ENCODE measurements at places on chromosomes 4 and X.

DNA sequence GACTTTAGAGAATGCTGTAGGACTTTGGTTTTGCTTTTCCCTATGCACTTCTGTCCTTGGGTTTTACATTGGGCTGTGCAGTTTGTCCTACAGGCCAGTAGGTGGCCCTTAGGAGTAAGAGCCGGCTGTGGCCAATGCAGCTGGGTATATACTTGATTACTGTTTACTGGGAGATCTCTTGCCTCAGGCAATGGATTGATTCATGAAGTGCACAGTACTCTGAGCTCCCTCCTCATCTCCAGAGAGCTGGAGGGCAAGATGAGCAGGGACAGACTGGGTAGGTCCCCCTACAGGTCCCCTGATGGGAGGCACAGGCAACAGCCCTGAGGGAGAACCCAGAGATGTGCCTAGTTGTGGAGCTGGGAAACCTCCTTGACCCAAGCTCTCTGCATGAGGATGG, 103.8 kb upstream of the QRFPR start:
- DNase-seq = peak; percentile 31

- no peak for DNase-seq
Observed at GRCh38 chrX:53813670-53814440, 127.3 kb upstream of the HUWE1 start.

DNA sequence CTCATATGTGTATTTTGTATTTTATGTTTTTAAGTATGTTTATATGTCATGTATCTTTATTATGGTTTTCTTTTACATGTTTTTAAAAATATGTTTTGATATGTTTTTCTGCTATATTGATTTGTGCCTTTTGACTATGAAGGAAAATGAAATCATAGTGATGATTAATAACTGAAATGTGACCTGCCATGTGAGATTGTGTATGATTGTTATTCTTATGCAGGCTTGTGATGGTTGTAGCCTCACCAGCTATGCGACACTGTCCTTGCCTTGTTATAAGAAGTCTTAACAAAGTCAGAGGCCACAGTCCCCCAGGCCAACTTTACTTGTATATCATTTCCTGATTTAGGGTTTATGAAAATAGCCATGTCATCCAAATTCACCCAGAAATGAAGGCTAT, 83.2 kb downstream of the TMEM131L start:
- DNase-seq = no peak

DNA sequence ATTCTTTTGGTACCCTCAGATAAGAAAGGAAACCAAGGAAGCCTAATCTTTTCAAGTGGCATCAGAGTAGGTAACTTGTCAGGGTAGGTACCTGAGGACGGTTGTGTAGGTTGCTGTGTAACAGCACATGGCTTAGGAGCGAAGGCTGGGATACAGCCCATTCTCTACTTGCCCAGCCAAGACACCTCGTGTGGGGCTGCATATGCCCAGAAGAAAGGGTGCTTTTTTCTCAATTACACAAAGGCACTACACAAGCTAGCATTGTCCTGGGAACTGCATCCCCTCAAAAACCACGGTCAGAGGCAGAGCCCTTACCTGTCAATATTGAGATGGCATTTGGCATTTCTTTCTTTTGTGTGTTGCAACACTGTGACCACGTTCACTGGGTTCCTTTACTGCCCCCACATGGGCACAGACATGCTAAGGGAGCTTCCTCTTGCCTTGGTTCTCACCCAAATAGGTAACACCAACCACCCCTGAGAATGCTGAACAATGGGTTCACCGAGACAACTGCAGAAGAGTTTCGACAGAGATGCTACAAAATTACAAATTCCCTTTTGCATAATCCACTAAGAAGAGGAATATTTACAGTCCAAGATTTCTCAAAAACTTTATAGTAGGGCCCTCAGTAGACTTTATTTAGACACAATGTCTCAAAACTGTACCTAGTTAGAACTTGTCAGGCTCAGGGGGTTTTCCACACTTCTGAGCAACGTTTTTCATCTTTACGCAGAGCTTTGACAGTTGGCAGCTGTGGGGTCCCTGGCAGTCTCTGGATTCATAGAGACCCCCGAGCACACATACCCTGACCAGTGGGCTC, 35.8 kb upstream of the TNIP3 start:
- peak; percentile 61 for DNase-seq

DNA sequence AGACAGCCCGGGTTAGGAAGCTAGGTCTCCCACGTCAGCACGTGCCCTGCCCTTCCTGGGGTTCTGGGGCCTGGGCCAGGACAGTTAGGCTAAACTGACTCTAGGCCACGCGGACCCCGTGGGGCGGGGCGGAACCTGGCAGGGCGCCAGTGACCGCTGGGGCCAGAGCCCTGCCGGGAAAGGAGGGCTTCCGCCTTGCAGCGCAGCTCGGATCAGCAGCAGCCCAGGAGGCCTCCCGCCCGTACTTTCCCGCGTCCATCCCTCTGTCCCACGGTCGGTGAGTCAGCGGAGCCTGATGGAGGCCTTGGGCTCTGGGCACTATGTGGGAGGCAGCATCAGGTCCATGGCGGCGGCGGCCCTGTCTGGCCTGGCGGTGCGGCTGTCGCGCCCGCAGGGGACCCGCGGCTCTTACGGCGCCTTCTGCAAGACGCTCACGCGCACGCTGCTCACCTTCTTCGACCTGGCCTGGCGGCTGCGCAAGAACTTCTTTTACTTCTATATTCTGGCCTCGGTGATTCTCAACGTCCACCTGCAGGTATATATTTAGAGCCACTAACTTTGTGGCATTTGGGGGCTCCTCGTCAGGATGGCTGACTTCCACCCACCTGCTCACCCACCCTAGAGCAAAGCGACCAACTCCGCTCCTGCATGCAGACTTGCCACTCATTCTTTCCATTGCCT, at the start of gene SMIM10:
SMIM10 (plus strand) TSS at position 191 of the 681 bp plus-strand sequence; CDS start at position 296, 105 bp downstream.
- DNase-seq = peak; percentile 15

GRCh38 chr4:38762560-38762959, 20.2 kb downstream of the TLR10 start:
- no peak for DNase-seq

GRCh38 chrX:41335198-41335957, 1.4 kb downstream of the DDX3X start:
- DNase-seq = no peak

- DNase-seq = no peak
Observed at GRCh38 chrX:16708016-16708415, 4.5 kb downstream of the CTPS2 start.

DNA sequence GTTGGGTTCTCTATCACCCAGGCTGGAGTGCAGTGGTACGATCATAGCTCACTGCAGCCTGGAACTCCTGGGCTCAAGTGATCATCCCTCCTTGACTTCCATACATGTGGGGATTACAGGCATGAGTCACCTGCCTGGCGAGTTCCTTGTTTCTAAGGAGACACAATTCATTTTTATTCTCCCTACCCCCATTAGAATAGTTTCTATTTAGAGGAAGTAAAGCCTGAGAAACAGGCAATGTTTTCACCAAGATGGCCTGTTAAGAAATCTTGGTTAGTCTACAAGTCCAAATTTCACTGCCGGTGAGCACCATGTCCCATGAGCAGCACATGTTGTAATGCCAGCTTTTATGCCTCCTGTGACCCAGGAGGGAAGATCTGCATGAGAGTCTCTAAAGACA, 5.7 kb downstream of the CYBB start:
- DNase-seq = peak; percentile 21

DNA sequence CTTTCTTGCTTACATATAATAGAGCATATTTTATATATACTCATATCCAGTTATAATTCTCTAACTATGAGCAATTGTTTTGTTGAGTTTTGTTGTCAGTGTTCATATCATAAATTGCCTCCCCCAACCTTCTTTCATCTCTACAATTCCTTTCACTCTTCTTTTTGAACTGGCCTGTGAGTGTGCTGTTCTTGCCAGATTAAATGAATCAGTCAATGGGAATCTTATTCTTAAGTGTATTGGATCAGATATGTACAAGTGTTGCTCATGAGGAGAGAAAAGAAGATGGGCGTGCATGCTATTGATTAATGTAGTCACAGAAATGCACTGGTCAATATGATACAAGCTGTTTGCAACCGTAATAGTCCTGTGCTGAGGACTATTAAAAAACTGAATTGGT, 728.1 kb upstream of the MAGEB2 start:
- no peak for DNase-seq

GRCh38 chr4:6267573-6267972, 2.1 kb upstream of the WFS1 start:
- no peak for DNase-seq

- no peak for DNase-seq
Observed at GRCh38 chrX:127552571-127552970, 499.6 kb downstream of the ACTRT1 start.

- DNase-seq = peak; percentile 44
Observed at GRCh38 chrX:11341274-11342201, 48.3 kb downstream of the AMELX start.

DNA sequence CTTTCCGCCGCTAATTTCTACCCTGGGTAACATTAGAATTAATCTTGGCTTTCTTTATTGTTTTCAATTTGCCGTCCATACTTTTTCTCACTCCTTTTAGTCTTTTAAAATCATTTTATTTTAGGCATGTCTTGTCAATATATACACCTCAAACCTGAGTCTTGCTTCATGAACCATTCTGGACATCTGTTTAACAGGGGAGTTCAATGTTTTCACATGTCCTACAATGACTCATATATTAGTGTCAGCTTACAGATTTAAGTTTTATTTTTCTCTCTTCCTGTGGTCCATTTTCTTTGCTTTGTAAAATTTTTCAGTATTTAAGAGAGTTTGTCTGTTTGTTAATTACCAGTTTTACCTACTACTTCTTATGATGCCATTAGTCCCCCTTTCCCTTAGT, 89.5 kb downstream of the LCORL start:
- DNase-seq = no peak

DNA sequence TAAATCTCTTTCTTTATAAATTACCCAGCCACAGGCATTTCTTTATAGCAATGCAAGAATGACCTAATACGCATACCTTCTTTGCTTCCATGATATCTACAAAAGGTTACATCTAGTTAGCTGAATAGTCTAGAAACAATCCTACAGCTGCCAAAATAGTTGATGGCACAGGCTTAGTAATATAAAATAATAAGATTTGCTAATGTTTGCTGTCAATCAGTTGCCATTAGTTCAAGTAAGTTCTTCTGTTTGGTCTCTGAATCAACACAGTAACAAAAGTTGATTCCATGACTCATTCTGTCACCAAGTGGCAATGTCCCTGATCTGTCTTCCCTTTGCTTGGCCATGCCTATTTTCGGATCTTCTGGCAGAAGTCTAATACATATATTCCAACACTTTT, 470.2 kb downstream of the SPRY1 start:
- no peak for DNase-seq

DNA sequence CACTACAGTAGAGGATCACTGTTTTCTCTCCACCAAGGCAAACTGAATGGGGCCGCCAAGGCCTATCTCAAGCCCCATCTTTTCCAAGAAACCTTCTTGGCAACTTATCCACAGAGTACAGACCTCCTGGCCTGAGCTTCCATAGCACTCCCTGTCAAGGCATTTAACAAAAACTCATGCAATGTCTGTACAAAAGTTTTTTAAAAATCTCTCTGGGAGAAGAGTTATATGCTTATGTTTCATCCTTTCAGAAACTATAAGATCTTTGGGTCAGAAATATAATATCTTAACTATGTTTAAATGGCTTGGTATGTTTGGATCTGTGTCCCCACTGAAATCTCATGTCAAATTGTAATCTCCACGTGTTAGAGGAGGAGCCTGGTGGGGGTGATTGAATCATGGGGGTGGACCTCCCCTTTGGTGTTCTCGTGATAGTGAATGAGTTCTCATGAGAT, 13.6 kb downstream of the ADAMTS3 start:
- DNase-seq = no peak

DNA sequence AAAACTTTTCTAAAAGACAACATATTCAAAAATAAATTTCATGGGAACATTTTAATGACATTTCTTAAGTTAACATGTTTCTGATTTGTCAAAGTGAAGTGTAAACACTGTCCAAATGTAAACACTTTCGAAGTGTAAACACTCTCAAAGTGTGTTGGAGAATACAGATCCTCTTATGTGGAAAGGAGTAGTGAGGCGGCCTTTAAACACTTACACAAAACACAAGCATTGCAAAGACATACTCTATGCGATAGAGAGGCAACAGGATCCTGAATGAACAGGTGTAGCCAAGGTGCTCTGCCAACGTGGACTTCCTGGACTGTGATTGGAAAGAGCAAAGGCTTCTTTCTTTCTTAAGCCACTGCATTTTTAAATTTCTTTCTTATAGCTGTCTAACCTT, 62.7 kb upstream of the PGM2 start:
- DNase-seq = no peak

DNA sequence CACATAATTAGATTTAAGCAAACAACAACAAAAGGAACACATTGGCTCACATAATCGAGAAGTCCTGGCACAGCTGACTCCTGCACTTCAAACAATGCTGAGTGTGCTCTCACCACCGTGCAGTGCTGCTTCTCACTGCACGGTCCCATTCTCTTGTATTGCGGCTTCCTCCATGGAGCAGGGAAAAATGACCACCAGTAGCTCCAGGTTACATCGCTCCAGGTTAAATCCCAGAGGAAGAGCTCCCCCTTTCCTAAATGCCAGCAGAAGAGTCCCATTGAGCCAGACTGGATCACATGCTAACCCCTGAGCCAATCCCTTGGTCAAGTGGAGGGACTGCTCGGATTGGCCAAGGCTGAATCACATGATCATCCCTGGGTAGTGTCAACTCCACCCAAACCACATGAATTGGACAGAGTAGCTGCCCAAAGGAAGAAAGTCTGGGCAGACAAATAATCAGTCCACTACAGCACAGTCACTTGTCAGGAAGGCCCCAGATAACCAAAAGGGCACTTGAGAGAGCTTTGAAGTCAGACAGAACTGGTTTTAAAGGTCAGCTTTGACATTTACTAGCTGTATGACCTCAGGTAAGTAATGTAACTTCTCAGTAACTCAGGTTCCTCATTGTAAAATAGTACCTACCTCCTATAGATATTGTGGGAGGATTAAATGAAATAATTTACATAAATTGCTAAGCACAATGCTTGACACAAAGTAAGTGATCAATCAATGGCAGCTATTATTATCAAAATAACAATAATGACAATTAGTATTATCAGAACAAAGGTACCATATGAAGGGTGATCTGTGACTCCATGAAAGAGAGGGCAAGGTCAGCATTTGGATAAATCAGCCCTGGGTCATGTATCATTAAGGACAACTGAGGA, 14.3 kb downstream of the TEC start:
- DNase-seq = no peak

DNA sequence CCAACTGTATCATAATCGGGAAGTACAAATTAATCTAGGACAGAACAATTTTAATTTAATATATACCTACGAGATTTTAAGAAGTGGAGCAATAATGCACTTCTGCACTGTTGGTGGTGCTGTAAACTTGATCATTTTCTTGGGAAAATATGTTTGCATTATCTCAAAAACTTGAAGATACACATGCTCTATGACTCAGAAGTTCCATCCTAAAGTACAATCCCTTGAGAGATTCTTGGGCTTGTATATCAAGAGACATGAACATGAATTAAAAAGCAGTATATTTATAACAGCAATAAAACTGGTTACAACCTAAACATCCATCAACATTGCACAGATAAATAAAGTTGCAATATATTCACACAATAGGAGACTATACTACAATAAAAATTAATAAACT, 168.8 kb downstream of the CLCN4 start:
- no peak for DNase-seq
